Activated CD4-positive, alpha-beta T cell treated with anti-CD3 and anti-CD28 coated beads, Interleukin-10, Interleukin-2, amounts not matched to agents 100 ng/mL and 50 ng/mL, durations not matched to agents 16 hours and 8 hours (primary cell): ENCODE measurements at places on chromosomes 16 and 17.
A peak's percentile ranks its signal among the peaks of the same experiment; 100 is the strongest.

DNA sequence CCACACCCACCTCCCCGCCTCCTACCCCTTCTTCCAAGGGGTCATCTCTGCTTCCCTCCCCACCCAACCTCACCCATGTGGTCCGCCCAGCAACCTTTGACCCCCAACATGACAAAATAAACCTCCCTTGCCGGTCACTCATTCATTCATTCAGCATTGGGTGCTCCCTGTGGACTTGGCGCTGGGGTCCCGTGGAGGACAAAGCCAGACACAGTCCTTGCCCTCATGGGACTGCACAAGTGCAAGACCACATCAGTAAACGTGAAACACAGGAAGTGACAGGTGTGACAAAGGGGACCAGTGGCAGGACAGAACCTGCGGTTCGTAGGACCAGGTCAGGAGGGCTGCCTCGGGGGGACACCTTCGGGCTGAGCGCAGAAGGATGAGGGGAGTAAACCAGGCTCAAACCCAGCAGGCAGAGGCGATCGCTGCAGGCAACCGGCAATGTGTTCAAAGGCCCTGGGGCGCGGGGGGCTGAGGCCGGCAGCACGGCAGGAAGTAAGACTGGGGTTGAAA lies 185.4 kb downstream of the SEC14L1 start:
- no peak for DNase-seq

GRCh38 chr17:10754861-10755591 lies 25.2 kb upstream of the TMEM220 start:
- no peak for DNase-seq

DNA sequence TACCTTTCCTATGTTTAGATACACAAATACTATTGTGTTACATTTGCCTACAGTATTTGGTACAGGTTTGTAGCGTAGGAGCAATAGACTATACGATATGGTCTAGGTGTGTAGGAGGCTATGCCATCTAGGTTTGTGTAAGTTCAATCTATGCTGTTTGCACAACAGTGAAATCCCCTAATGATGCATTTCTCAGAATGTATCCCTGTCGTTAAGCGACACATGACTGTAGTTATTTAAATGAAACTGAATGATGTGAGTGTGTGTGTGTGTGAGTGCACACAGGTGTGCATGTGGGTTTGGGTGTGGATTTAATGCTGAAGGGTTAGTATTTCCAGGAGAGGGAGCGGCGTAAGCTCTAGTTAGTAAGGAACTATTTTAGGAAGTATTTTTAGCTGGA lies 34.6 kb upstream of the SMIM36 start:
- DNase-seq = peak; percentile 9

GRCh38 chr17:58809564-58809936 lies 53.9 kb downstream of the PPM1E start:
- no peak for DNase-seq

DNA sequence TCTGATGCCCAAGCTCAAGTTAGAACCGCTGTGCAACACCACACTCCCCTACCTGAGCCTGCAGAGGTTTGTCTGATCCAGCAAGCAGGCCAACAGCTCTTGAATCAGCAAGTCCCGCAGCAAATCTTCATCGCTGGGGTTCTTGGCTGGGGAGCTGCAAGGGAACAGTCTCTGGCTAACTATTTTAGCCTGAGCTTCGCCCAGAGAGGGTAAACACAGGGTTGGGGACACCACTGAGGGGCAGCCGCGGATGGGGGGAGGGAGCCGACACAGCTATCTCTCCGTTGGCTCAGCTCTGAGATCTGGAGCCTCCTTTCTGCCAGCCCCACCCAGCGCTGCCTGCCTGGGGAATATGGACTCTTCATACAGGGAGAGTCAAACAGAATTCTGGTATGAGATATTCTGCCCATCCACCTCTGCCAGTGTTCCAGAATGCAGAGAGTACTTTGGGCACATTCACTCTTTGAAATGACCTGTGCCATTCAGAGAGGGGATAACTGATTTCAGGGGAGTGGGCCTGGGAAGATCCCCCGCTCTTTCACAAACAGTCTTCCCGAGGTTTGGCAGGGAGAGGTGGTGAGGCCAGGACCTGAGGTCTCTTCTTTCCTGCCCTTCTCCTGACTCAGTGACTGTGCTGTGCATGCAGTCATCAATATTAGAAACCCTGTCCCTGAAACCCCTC lies 7.4 kb downstream of the GIP start:
- no peak for DNase-seq

DNA sequence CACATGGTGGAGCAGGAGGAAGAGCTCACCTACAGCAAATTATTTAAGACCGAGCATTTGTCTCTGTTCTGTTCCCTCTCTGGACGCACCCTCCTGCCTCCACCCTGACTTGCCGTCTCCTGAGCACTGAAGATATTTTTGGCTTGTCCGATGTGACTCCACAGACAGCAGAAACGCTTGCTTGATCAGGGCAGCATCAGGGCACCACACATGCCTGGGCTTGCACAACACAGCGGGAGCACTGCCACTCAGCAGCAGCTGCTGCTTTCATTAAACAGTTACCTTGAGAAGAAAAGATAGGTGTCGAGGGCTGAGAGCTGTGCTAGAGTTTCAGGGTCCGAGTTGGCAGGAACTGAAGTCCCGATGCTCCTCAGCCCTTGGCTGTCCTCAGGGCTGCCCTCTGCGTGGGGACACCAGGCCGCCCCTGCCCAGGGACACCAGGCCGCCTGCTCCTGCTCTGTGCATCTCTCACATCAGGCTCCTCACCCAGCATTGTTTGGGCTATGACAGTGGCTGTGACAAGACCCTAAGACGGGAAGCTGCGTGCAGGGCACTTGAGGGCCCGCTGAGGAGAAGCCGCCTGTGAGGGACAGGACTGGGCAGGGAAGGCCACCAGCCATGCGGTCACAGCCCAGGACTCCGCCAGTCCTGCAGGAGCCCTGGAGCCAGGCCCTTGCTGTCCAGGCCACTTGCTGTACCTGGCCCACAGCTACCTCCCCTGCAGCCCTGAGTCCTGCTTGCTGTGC lies 21.3 kb upstream of the CDH15 start:
- DNase-seq = no peak

DNA sequence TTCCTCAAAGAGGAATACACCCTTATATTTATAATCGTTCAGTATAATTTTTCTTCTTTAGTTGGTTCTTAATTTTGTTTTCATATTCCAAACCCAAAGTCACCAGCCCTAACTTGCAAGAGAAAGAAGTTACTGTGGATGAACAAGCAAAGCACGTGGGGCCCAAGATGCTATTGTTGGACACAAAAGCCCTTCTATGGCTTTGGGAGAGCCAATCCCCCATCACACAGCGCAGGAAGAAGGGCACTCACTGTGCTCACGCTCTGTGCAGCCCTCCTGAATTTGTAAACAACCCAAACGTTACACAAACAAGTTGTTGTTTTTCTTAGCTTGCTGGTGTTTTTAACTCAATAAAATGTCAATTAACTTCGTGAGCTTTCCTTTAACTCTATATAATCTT lies 22.5 kb downstream of the SPPL2C start:
- no peak for DNase-seq

DNA sequence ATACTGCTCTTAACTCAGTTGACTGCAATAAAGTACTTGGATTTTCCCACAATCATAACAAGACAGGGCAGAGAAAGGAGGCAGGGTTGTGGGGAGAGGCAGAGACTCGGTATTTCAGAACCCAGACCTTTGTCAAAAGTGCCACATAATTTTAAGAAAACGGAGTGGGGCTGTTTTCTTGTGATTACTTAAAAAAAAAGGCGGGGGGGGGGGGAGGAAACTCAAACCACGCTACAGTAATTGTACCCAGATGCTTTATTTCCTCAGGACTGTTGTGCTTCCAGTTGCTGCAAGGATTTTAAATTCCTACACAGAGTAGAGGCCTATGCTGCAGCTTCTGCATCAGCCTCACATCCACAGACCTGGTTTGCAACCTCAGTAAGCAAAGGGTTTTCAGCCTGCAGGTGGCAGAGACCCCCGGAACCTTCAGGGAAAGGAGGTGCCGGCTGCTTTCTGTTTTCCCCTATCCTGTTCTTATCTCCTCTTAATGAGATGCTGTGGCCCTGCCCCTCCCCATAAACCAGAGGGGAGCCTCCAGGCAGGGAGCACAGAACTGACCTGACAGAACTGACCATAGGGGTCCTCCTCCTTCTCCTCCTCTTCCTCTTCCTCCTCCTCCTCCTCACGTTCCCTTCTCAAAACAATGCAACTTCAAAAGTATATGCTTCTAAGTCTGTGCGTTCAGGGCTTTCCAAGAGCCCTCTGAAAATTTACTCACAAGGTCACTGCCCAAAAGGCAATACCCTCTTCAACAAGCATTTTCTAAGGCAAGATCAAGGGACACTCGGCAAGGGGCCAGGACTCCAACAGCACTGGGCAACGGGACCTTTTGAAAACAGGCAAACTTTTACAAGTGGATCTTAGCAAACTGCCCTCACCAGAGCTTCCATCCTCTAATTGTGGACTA lies 7.5 kb downstream of the AXIN2 start:
- DNase-seq = peak; percentile 61

DNA sequence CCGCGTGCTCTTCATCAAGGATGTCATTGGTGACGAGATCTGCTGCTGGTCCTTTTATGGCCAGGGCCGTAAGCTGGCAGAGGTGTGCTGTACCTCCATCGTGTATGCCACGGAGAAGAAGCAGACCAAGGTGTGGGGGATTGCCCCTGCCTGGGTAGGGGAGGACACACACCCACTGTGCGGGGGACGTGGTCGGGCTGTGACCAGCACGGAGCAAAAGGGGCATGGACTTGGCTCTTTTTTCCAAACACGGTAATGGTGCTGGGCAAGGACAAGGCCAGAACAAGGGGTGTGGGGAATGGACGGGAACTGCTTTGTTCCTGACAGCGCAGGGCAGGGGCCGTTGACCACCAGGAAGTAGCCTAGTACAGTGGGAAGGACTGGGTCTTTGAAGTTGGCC lies 6.8 kb downstream of the TNFAIP1 start:
- no peak for DNase-seq

DNA sequence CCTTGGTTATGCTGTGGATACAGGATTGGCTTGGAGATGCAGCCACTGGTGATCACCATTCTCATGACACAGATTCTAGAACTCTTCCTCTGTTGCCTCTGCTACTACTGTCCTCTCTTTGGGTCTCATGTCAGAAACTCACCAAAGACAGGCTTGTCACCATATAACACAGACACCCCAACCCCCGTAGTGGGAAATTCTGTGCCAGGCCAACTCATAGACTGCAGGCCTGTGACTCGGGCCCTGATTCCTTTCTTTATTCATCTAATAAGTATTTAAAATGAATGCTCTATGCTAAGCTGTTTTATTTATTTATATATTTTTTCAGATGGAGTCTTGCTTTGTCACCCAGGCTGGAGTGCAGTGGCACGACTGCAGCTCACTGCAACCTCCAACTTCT lies 9.5 kb downstream of the CYB5D2 start:
- no peak for DNase-seq

DNA sequence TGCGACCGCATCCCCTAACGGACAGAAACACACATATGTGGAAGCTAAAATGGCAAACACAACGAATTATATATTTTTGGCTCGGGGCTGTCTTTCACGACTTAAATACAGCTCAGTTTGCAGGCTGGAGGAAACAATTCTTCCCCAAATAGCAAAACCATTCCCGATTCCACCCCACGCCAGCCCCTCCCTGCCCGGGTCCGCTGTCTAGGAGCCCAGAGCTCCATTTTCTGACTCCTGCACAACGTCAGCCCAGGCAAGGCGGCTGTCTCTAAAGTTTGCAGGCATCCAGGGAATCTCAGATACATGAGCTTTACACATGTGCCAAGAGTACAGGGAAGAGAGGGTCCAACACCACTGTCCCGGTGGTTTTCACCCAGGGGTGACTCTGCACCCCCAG lies 110.5 kb downstream of the ADCY9 start:
- no peak for DNase-seq

- peak; percentile 77 for DNase-seq
Observed at GRCh38 chr16:87806641-87807546, 41.1 kb upstream of the KLHDC4 start.

- DNase-seq = no peak
Observed at GRCh38 chr17:32956240-32956970, 28.5 kb downstream of the TMEM98 start.

DNA sequence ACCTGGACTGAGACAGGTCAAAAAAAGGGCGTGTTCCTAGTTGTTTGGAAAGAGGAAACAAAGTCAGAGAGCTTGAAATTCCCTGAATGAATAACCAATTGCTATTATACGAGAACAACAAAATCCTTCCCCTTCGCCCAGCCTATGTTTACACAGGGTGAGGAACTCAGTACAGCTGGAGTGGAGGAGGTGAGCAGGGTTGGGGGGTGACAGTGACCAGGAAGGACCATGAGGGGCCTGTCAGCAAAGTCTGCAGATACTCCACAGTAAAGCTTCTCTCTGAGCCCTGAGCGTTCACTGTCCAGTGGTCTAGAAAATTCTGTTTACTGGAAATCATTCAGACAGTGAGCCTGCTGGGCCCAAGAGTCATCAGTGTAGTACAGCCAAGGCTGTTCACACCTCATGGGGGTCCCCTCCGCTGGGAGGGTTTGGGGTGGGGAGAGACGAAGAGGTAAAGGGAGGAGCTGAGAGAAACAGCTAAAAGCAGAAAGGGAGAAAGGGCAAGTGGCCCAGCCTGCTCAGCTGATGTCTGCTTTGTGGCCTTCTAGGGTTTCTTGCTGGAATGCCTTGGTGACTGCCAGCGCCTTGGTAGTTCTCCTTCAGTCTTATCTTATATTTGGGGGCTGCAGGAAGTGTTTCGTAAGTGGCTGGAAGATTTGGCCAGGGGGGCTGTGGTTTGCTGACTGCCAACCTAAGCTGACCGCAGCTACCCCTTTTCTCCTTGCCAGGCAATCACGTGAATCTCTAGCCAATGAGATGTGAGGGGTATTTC lies 5.7 kb downstream of the DUSP3 start:
- no peak for DNase-seq

- no peak for DNase-seq
Observed at GRCh38 chr16:28534542-28535373, 4.0 kb downstream of the NUPR1 start.

- no peak for DNase-seq
Observed at GRCh38 chr17:79026376-79027273, 2.7 kb downstream of the C1QTNF1 start.

DNA sequence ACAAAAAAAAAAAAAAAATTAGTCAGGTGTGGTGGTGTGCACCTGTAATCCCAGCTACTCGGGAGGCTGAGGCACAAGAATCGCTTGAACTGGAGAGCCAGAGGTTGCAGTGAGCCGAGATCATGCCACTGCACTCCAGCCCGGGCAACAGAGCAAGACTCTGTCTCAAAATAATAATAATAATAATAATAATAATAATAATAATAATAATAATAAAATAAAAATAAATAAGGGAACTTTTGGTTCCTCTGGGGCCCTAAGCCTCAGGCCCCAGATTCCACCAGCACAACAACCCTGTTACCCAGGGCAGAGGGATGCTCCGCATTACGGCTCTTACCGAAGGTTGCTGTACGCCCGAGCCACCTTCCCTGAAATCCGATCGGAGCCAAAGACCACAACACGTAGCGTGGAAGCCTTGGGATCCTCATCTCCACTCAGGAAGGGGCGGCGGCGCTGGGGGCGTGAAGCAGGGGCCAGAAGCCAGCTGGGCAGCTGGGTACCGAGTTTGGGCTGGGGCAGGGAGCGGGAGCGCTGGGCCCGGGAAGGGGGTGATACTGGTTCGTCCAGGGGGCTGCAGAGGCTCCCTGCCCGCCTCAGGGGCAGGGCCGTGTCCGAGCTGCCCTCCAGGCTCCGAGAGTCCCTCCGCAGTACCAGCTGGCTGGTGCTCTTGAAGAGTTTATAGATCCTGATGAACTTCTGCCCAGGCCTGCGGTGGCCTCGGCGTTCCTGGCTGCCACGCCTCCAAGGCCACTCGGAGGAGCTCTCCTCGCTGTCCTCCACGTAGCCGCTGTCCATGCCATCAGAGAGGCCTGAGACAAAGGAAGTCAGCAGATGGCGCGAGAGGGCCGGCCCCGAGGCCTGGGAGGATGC lies 20.6 kb upstream of the PIK3R6 start:
- DNase-seq = no peak
